Activated CD8-positive, alpha-beta memory T cell treated with anti-CD3 and anti-CD28 coated beads for 1 hour (primary cell): ENCODE measurements at places on chromosomes 1 and 21.

GRCh38 chr1:173097001-173097400 is 46.3 kb upstream of the TNFSF18 start:
- DNase-seq = no peak

- no peak for DNase-seq
Measured at GRCh38 chr1:49136738-49137251, 360.1 kb upstream of the BEND5 start.

DNA sequence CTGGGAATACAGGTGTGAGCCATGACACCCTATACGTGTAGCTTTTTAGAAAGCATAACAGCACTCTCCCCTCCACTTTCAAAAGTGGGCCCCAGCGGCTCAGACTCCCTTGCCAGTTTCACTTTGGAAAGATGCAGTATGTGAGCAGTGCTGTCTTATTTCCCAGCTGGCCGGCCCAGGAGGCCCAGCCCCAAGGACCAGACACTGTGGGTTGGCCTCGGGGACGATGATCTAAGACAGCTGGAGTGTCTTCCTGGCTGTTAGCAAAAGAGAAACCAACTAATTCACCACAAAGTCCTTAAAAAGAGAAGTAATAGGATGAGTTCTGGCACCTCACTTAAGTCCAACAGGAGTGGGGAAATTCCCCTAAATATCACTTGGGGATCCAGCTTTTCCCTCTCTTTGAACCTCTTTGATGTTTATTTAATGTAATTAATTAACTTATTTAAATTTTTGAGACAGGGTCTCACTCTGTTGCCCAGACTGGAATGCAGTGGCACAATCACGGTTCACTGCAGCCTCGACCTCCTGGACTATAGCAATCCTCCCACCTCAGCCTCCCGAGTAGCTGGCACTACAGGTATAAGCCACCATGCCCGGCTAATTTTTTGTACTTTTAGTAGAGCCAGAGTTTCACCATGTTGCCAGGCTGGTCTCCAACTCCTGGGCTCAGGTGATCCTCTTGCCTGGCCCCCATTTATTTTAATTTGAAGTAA is 17.6 kb upstream of the CLIC4 start:
- DNase-seq = no peak

- no peak for DNase-seq
Measured at GRCh38 chr1:73755649-73756048, 442.3 kb downstream of the LRRIQ3 start.

GRCh38 chr21:17495680-17496079 is 17.2 kb upstream of the CXADR start:
- no peak for DNase-seq

GRCh38 chr1:208198236-208198635 is 45.9 kb downstream of the PLXNA2 start:
- DNase-seq = no peak

- DNase-seq = no peak
Measured at GRCh38 chr1:221781102-221781755, 39.3 kb upstream of the DUSP10 start.

GRCh38 chr1:83901547-83902155 is 97.3 kb downstream of the TTLL7 start:
- DNase-seq = no peak

GRCh38 chr1:94793296-94793656 is 26.9 kb upstream of the SLC44A3 start:
- no peak for DNase-seq

- DNase-seq = no peak
Measured at GRCh38 chr1:2556277-2556677, at the start of gene TNFRSF14. TSS of gene TNFRSF14 (plus strand) at chr1:2556371. CDS start at chr1:2556665, 294 bp downstream.

- DNase-seq = no peak
Measured at GRCh38 chr21:35467566-35467965, 418.5 kb upstream of the RUNX1 start.

DNA sequence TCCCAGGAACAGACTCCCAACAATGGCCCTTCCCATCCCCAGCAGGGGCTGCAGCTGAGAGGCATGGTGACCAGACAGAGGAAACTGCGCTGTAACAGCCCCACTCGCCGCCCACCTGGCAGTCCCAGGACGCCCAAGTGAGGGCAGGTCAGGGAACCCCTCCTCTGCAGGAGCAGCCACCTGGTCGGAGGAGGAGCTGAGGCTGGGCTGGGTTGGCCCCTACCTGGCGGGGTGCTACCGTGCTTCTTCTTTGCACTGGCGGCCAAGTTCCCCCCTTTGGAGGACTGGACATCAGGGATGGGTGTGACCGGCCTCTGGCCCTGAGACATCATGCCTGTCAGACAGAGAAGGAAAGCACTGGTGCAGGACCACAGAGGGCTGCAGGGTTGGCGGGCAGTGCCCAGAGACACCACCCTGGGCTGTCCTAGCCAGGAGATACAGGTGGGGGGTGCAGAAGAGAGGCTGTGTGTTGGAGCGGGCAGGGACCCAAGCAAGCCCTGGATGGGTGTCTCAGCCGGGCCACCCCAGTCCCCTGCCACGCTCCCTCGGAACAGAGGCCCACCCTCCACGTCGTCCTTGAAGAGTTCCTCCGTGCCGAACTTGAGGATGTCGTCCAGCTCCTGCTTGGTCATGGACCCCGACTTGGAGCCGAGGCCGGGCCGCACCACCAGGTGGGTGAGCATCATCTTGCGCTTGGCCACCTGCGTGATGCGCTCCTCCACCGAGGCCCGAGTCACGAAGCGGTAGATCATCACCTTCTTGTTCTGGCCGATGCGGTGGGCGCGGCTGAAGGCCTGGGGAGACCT is 51.6 kb downstream of the CHD5 start:
- no peak for DNase-seq

GRCh38 chr21:16797966-16798365 is 714.9 kb upstream of the CXADR start:
- no peak for DNase-seq

DNA sequence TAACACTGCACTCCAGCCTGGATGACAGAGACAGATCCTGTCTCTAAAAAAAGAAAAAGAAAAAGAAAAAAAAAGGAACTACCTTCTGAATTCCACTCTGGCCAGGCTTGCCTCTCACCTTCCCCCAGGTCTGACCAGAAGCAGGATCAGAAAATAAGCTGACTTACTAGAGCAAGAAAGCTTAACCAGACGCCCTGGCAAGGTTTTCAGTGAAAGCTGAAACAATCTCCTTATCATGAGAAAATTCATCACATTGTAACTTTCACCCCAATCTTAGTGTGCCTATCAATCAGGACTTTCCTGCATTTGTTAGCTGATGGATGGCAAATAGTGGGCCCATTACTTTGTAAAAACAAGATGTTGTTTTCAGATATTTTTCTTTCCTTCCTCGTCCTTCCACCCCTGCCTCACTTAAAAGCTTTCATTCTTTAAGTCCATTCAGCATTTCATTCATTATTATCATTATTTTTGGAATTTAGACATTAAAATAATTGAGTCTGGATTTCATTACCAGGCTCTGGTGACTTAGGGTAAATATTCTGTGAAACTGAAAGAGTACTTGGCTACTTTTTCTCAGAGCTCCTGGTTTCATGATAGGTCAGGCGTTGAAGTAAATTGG is 96.5 kb upstream of the CD34 start:
- DNase-seq = no peak

DNA sequence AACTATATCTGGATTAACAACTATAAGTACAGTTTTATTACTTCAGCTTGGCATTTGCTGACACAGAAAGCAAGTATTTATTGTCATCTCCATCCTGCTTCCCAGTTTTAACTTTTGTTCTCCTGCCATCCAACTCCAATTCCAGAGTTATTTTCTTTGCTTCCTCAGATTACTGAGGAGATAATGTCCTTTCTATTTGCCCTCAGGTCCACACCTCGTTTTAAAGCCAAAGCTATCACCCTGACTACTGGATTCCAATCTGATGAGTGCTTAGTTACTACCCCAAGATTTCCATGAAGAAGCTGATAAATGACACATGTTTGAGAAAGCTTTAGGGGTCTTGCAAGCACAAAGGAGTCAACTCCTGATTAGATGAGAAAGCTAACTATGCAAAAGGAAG is 25.2 kb downstream of the ACKR1 start:
- DNase-seq = no peak

- DNase-seq = no peak
Measured at GRCh38 chr1:53587252-53587988, 128.2 kb downstream of the DMRTB1 start.

- no peak for DNase-seq
Measured at GRCh38 chr21:38267991-38268863, 11.4 kb downstream of the KCNJ15 start.

- no peak for DNase-seq
Measured at GRCh38 chr1:16981269-16981849, 939 bp upstream of the MFAP2 start.

- no peak for DNase-seq
Measured at GRCh38 chr1:213014642-213015041, 1.0 kb downstream of the ANGEL2 start.

DNA sequence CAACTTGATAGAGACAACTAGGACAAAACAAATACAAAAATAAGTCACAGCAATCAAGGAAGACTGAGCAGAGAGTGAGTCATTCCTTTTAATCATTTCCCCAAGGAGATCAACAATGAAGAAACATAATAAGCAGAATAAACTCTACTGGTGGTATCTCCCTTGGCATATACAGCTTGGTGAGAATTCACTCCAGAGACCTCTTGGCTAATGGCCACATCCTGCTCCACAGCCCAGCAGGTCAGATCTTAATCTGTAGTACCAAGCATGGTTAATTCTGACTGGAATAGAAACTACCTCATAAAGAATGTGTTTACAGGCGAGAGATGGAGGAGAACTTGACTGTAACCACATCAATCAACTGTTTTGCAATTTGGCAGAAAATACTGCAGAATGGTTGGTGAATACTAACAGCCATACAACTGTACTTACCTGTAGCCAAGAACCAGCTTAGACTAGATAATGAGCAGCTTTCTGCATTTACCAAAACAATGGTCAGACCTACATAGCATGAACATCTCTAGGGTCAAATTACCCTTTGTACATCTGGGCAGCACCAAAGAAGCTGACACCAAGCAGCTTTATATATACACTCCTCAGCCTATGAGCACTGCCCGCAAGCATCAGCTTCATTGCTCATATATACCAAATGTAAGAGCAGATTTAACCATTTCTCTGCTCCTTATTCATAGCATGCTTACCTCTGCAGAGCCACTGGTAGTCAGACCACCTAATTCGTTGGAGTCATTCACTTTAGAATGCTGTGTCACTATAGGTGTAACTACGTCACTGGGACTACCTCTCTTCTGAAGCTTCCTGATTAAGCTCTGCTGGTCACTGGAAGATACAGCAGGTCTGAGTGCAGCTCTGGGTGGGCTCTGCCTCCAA is 51.0 kb downstream of the KIAA0319L start:
- no peak for DNase-seq

- no peak for DNase-seq
Measured at GRCh38 chr1:68976916-68977610, 480.2 kb upstream of the DEPDC1 start.
